ENCODE measurements at places on chromosomes 7 and 10. TPM values are rescaled to one million over a fixed set of nuclear protein-coding genes. Genes with fewer than 3 reads are reported as not detected.

- DNase-seq, result peak; percentile 67
These were observed 4.2 kb upstream of the EBF3 start for GRCh38 chr10:129968020-129968852.

Gene CYP26A1
- not detected for total RNA-seq

- no peak for DNase-seq
These were observed 97.3 kb upstream of the SP4 start for GRCh38 chr7:21330462-21331178.

GRCh38 chr7:30817371-30817767 lies 46.2 kb downstream of the MINDY4 start:
- DNase-seq, result no peak

DNA sequence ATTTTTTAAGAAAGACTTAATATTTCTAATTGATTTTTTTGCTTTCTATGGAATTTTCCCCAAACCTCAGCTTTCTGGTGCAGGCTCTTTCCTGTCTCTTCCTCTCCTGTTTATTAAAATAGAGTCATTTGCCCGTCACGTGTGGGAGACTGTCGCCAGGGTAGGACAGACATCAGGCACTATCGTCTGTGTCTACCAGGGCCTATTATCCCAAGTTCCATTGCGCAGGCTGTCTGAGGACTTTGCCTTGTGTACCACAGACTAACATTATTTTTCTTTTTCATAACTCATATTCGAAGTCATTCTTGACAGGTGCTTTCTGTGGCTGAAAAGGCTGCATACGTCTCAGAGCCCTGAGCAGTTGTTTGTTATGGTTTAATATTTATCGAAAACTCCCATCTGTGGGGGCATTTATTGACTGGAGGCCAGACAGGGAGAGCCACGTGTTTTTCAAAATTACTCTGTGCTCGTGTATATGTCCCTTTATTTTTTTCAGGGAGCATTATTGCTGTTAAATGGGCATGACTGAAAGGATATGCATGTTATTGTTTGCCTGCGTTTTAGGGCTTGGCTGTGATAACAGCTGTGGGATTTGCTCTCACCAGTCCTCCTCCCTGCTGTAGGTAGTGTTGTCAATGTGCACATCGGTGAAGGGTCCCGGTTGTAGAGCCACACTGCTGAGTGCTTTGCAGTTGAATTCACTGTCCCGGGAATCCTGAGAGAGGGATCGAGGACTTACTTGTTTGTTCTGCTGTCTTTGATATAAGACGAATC lies 89.8 kb downstream of the CAMK1D start:
- no peak for DNase-seq

Gene CTAGE8
- 1.2 TPM for total RNA-seq

- no peak for DNase-seq
These were observed 1060.2 kb downstream of the KCNMA1 start for GRCh38 chr10:76577455-76577854.

GRCh38 chr10:52450762-52451291 lies 136.7 kb downstream of the DKK1 start:
- no peak for DNase-seq

Gene SFXN2
- 7.6 TPM for total RNA-seq

DNA sequence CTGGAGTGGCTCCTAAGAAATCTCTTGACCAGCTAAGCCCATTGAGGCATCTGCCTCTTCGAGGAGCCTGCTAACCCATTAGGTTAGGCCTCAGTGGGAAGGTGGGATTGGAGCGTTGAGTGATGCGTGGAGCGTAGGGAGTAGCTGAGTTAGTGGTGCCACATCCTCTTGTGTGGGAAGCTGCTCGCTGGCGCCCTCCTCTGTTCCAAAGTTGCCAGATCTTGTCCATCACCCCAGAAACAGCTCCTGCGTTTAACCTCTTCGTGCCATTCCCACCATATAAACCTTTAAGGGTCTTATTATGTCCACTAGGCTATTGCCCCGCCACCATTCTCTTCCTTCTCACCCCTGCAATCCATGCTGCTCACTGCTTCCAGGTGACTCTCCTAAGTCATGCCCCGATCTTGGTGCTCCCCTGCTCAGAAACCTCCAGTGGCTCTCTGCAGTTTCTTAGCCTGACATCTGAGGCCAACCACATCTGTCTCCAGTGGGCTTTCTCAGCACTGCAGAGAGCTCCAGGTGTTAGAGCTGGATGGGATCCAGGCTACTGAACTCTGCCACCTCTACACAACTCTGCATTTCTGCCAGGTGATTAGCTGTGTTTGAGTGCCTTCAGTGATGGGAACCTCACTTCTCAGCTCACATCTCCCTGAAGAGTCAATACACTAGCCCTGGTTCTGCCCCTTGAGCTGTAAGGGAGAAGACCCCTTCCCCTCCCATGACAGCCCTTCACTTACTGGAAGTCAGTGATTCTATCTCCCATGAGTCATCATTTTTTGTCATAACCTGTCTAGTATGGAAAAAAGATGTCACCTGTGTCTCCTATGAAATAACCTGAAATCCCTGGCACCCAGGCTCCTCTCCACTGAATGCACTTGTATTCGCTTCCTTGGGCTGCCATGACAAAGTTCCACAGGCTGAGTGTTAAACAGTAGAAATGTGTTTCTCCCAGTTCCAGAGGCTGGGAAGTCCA lies 65.0 kb upstream of the FGFR2 start:
- no peak for DNase-seq

DNA sequence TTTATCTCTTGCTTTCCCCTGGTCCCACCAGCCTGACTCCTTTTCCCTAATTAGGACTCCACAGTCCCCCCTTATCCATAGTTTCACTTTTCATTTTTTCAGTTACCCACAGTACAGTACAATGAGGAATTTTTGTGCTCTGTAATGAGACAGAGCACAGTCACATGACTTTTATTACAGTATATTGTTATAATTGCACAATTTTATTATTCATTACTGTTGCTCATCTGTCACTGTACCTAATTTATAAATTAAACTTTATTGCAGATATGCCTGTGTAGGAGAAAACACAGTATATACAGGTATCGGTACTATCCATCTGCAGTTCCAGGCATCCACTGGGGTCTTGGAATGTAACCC lies 125.4 kb downstream of the KCNMA1 start:
- no peak for DNase-seq

- DNase-seq, result no peak
These were observed 86.8 kb downstream of the MKX start for GRCh38 chr10:27658788-27659187.

DNA sequence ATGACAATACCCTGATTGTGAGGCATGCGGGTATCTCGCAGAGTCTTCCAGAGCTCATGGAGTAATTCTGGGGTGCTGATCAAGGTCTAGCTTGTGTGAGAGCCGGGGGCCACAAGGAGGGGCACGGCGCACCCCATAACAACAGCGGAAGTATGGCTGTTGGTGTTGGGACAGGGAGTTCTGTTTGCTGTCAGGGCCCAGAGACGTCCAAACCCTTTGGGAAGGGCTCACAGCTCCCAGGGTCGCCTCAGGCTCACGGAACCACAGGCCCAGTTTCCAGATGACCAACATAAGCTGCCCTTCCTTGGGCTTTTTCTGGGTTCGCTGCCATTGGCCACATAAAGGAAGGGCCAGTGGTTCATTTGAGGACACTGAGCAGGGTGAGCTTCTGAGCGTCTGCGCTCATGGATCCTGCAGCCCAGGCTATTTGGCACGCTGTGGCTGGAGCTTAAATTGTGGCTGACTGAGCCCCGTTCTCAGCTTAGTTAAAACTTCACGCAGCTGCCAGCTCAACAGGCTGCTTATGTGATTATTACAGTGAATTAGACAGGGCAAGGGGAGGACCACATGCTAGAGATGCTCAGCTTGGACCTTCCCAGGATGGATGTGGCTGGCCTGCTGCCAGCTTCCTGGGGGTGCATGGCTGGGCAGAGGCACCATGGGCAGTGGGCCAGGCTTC lies 92.3 kb downstream of the DNAJB6 start:
- no peak for DNase-seq

DNA sequence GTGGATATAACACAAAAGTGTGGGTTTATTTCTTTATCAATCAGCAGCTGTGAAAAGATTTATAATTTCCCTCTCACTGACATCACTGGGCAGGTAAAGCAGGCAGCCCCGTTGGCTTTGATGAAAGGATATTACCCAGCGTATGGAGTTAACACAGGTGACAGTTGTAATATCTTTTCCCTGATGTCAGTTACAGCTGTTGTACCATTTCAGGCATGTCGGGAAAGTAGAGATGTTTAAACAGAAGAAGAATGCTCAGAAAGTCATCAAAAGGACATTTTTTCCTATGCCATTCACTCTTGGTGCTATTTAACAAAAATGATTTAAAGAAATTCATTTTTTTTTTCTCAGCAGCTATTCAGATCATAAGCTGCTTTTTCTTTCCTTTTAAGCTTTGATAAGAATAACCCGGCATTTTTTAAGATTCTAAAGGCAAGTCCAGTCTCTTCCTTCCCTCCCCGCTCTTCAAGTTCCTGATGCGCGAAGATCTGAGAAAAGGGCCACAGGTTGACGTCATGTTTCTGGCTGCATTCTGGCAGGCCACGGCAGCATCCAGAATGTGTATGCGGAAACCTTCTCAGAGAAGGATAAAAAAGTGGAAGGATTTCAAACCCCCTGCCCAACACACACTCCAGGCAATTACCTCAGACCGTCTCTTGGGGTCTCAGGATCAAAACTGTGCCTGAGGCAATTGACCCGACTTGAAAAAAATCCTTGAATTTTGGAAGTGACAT lies 32.5 kb upstream of the ADAM12 start:
- no peak for DNase-seq

- peak; percentile 80 for DNase-seq
These were observed 18.8 kb upstream of the INPP5A start for GRCh38 chr10:132518572-132519381.

- DNase-seq, result no peak
These were observed 386.1 kb downstream of the PLXDC2 start for GRCh38 chr10:20202337-20202736.

GRCh38 chr7:39510864-39511354 lies 55.3 kb upstream of the YAE1 start:
- no peak for DNase-seq

Gene RELN
- 168 TPM for total RNA-seq

DNA sequence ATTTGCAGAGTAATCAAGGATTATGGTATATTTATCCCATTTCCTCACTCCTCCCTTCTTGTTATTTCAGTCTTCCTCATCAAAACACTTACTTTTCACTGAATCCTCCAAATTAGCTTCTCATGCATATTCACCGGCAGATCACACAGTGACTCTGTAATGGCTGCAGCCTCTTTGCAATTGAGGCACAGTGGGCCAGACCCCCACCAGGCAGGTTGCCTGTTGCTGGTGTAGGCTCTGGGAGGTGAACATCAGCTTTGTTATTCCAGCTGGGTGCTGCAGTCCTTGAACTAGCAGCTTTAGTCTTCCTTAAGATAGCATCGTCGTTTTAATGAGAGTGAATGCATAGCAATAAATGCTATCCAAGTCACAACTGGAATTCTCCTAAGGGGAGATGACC lies 449.3 kb downstream of the CNTNAP2 start:
- no peak for DNase-seq

GRCh38 chr7:12211711-12212485 lies 804 bp downstream of the TMEM106B start:
- no peak for DNase-seq

- no peak for DNase-seq
These were observed 581.6 kb downstream of the TCERG1L start for GRCh38 chr10:130729876-130730275.

Gene CRHR2
- 1.1 TPM for total RNA-seq

GRCh38 chr10:61751599-61751998 lies 88.9 kb downstream of the CABCOCO1 start:
- DNase-seq, result no peak

Gene WDFY4
- 8.6 TPM for total RNA-seq

DNA sequence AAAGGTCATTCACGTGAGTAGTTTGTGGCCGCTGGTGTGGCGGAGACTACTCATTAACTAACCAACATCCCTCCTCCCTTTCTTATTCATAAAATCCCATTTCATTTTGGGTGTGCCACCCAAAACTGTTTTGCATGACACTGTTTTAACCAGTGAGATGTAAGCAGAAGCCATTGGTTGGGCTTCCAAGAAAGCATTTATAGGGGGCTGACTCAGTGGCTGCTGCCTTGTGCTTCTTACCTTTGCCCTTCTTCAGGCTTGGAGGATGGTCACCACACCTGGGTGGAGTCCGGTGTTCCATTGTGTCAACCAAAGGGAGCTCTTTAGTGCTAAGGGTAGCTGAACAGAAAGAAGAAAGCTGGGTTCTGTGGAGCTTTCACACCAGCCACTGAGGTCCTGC lies 37.2 kb upstream of the EPC1 start:
- no peak for DNase-seq

DNA sequence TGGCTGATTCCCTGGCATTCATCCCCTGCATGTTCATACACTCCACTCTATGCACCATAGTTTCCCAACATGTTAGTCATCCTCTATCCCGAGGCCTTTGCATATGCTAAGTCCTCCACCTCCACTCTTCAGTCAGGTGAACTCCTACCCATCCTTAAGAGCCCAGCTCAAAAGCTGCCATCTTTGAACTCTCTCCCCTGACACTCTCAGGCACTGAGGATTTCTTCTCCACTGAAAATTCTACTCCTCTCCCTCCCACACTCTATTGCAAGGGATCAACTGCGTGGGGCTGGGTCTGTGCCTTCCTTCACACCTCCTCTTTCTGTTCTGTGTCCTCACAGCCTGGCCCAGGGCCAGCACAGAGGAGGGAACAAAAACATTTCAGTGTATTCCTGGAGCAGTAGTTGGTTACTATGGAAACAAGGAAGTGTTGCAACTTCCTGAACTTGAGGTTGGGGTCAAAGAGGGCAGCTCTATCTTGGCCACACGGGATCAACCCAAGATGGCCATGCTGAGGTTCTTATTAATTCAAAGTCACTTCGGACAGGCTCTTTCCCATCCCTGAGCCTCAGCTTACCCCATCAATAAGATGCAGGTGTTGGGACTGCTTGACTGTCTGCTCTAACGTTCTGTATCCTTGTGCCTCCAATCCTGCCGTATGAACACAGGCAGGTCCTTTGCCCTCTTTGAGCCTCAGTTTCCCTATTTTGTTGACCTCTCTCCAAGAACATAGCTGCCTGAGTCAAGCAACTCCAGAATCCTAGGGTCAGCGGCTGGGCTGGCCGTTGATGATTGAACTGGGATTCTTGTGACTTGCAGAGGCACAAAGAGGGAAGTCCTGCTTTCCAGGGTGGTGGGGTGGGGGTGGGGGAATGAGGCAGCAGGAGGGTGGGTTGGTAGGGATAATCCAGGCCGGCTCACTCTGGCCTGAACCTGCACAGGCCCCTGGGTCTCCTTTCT lies 15.5 kb downstream of the ZMIZ1 start:
- peak; percentile 94 for DNase-seq

DNA sequence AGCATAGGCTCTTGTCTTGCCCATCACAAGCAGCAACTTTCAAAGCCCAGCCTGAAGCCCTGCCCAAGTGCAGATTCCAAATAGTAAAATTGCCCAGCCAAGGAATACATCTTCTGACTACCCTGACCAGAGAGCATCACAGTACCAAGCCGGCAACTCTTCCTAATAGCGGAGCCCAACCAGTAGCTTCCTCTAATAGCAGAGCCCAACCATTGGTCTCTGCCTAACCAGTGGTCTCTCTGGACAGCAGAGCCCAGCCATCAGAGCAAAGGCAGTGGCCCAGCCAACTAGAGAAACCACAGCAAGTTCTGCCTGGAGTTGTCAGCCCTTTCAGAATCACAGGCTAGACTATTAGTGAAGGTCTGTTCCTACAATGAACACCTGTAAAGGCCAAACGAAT lies 285.6 kb downstream of the HGF start:
- peak; percentile 74 for DNase-seq

GRCh38 chr10:59387951-59388670 lies 25.8 kb upstream of the FAM13C start:
- no peak for DNase-seq

GRCh38 chr7:123581162-123581459 lies 20.5 kb upstream of the ASB15 start:
- DNase-seq, result no peak

All from sciatic nerve (tissue), 2 donors.